ENCODE measurements at places on chromosomes 12 and 14. TPM values are rescaled to one million over a fixed set of nuclear protein-coding genes. Genes with fewer than 3 reads are reported as not detected.
A peak's percentile ranks its signal among the peaks of the same experiment; 100 is the strongest.

GRCh38 chr12:28346567-28346966 lies 156.3 kb downstream of the CCDC91 start:
- no peaks in the 10 kb centered on the region for H3K27me3 ChIP-seq
- no peak overlapping the region for H3K27ac ChIP-seq
- DNase-seq, result no peak
- H3K4me1 ChIP-seq, result no peaks in the 10 kb centered on the region
- peaks cover 14% of the 10 kb centered on the region for H3K36me3 ChIP-seq

Gene ACRBP
- 8.8 TPM for total RNA-seq

Gene ASCL1
- total RNA-seq, result not detected

GRCh38 chr12:130007771-130008170 lies 103.9 kb upstream of the TMEM132D start:
- no peaks in the 10 kb centered on the region for H3K36me3 ChIP-seq
- no peak overlapping the region for H3K4me3 ChIP-seq
- DNase-seq, result no peak
- no peaks in the 10 kb centered on the region for H3K27me3 ChIP-seq
- no peaks in the 10 kb centered on the region for H3K4me1 ChIP-seq
- no peak overlapping the region for H3K27ac ChIP-seq

DNA sequence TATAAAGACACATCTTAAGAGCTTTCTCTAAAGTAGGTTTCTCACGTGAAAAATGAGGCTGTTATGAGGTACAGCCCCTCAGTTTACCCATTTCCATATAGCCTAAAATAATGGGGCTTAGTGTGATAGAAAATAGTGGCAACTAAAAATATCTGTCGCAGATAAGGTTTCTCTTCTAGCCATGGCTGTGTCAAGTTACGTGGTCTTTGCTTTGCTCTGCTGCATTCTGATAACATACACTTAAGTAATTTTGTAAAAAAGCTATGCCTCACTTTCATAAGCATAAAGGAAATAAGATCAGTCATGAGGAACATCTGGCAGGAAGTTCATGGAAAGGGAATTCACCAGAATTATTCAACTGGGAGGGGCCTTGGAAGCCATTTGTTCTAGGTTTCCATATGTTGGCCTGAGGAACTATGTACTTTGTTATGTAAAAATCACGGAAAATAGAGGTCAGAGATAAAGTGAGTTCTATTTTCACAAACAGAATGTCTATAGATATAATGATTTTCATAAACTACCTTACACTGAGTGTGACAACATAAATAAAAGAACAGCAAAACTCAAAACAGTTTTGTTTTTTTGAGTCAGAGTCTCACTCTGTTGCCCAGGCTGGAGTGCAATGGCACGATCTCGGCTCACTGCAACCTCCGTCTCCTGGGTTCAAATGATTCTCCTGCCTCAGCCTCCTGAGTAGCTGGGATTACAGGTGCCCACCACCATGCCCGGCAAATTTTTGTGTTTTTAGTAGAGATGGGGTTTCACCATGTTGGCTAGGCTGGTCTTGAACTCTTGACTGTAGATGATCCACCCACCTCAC lies 195.6 kb upstream of the KRR1 start:
- H3K27ac ChIP-seq, result no peak overlapping the region
- DNase-seq, result no peak
- H3K27me3 ChIP-seq, result peaks cover 5% of the 10 kb centered on the region

- H3K27ac ChIP-seq, result peak overlapping the region; percentile 22
- peaks cover 46% of the 10 kb centered on the region for H3K4me1 ChIP-seq
- H3K36me3 ChIP-seq, result peaks cover 21% of the 10 kb centered on the region
- no peaks in the 10 kb centered on the region for H3K27me3 ChIP-seq
Observed at GRCh38 chr12:104668274-104668718, 211.5 kb downstream of the CHST11 start.

Gene RAPGEF3
- total RNA-seq, result 0.94 TPM

Gene DDIT3
- total RNA-seq, result 34.4 TPM

- DNase-seq, result no peak
- H3K4me3 ChIP-seq, result no peak overlapping the region
- no peaks in the 10 kb centered on the region for H3K27me3 ChIP-seq
- H3K36me3 ChIP-seq, result no peaks in the 10 kb centered on the region
- H3K4me1 ChIP-seq, result no peaks in the 10 kb centered on the region
Observed at GRCh38 chr12:79411791-79412190, 279.0 kb downstream of the PAWR start.

DNA sequence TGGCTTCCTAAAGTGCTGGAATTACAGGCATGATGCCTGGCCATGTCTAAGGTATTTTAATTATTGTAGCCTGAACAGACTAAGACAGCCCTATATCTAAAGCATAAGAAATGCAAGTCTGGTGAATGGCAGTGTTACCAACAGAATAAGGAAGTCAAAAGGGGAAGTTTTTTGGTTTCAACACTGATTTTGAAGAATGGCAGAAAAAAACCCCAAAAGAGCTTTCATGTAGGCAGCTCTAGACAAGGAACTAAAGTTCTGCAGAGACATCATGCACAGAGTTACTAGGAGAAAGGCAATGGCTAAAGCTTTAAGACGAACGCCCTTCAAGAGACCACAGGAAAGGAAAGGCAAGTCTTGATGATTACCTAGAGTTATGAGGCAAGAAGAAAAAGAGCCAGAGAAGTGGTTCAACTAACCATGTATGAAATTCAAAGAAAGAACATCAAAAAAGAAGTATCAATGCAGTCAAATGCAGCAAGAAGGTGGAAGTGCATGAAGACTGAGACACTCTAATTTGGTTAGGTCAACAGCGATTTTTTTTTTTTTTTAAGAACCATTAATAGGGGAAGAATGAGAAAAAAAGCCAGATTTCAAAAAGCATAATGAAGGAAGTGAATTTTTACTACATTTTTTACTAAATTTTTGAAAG lies 50.8 kb downstream of the RPS6KA5 start:
- DNase-seq, result no peak
- H3K27ac ChIP-seq, result peak overlapping the region; percentile 82

Gene SLC6A15
- not detected for total RNA-seq

GRCh38 chr14:95681153-95681552 lies 5.1 kb upstream of the TCL1B start:
- no peaks in the 10 kb centered on the region for H3K36me3 ChIP-seq
- no peak overlapping the region for H3K4me3 ChIP-seq
- no peak for DNase-seq
- peaks cover 13% of the 10 kb centered on the region for H3K27me3 ChIP-seq
- H3K4me1 ChIP-seq, result no peaks in the 10 kb centered on the region
- H3K27ac ChIP-seq, result no peak overlapping the region

- no peak overlapping the region for H3K4me3 ChIP-seq
- no peaks in the 10 kb centered on the region for H3K4me1 ChIP-seq
- no peaks in the 10 kb centered on the region for H3K36me3 ChIP-seq
- no peaks in the 10 kb centered on the region for H3K27me3 ChIP-seq
- DNase-seq, result no peak
Observed at GRCh38 chr12:124082687-124083086, 109.7 kb downstream of the ZNF664 start.

GRCh38 chr14:21069388-21070082 lies 569 bp upstream of the ARHGEF40 start:
- DNase-seq, result no peak
- H3K4me1 ChIP-seq, result peaks cover 27% of the 10 kb centered on the region
- H3K27ac ChIP-seq, result no peak overlapping the region
- H3K27me3 ChIP-seq, result peaks cover 74% of the 10 kb centered on the region

DNA sequence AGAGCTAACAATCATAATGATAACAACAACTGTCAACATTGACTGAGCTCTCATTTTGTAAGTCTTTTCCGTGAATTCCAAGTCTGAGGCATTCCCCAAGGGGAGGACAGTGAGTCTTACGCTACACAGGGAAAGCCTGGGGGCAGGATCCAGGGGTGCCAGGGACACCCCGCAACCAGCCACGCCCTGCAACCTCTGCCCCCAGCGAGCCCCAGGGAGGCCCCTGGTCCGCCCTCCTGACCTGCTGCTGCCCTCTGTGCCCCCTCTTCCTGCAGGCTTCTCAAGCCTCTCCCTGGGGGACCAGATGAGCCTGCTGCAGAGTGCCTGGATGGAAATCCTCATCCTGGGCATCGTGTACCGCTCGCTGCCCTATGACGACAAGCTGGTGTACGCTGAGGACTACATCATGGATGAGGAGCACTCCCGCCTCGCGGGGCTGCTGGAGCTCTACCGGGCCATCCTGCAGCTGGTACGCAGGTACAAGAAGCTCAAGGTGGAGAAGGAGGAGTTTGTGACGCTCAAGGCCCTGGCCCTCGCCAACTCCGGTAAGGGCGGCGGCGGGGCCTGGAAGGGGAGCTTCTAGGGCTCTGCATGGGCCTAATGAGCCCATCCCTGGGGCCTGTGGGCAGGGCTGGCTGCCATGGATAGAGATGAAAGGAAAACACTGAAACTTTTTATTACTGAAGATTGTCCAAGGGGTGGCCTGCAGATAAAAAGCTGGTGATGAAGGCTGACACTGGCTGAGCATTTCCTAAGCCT lies 115.4 kb downstream of the ESRRB start:
- peaks cover 2% of the 10 kb centered on the region for H3K27me3 ChIP-seq
- H3K4me1 ChIP-seq, result no peaks in the 10 kb centered on the region
- H3K36me3 ChIP-seq, result no peaks in the 10 kb centered on the region

DNA sequence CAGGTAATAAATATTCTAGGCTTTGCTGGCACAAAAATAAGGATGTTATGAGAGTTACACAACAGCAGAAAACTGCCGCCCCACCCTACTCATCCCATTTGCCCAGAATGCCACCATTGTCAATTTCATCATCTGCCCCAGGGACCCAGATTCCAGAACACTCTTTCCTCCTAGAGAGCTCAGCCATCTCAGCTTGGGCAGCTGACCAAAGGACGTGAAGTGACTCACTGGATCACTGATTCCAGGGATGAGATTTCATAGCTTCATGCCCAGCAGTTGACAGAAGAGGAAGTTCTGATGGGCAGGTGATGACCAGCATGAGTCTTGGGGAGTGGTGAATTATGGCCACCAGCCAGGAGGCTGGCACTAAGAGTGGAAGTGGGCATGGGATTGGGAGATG lies 450.3 kb downstream of the RMST start:
- DNase-seq, result no peak
- no peaks in the 10 kb centered on the region for H3K36me3 ChIP-seq
- H3K4me1 ChIP-seq, result no peaks in the 10 kb centered on the region
- H3K27me3 ChIP-seq, result no peaks in the 10 kb centered on the region

DNA sequence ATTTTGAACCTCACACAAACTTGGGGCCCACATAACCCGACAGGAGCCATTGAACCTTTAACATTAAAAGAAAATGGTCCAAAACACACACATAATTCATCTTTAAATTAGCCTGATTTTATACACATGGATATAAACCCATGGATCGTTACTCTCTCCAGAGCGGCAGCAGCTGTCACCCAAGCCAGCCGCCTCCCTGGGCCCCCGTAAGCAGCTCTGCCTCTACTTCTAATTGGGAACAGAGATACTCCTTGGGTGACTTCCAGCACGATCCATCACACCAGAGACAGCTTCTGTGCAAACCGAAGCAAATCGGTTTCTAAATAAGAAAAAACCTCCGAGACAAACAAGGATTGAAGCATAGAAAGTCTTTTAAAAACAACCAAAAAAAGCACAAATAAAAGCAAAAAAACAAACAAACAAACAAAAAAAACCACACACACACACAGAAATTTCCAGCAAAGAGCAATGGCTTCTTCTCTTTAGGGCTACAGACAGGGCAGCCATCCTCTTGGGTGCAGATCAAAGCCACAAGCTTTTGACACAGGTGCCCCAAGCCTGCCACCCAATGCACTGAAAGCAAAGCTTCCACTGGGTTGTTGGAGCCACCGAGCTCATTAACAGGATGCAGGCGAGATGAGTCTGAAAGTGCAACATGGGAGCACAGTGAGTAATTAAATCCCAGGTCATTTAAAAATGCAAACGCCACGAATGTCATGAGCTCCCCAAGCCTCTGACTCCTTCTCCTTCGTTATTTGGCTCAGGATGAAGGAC lies 156.9 kb downstream of the DPF3 start:
- H3K36me3 ChIP-seq, result no peaks in the 10 kb centered on the region
- H3K27ac ChIP-seq, result no peak overlapping the region
- no peaks in the 10 kb centered on the region for H3K4me1 ChIP-seq
- H3K27me3 ChIP-seq, result peaks cover 2% of the 10 kb centered on the region
- DNase-seq, result no peak
- no peak overlapping the region for H3K4me3 ChIP-seq

- H3K27ac ChIP-seq, result no peak overlapping the region
- no peaks in the 10 kb centered on the region for H3K36me3 ChIP-seq
- H3K4me1 ChIP-seq, result peaks cover 3% of the 10 kb centered on the region
- H3K27me3 ChIP-seq, result no peaks in the 10 kb centered on the region
- H3K4me3 ChIP-seq, result no peak overlapping the region
Observed at GRCh38 chr14:103597623-103598377, 31.2 kb upstream of the KLC1 start.
